ENCODE measurements at places on chromosomes 3 and 15. TPM values are rescaled to one million over a fixed set of nuclear protein-coding genes. Genes with fewer than 3 reads are reported as not detected.

DNA sequence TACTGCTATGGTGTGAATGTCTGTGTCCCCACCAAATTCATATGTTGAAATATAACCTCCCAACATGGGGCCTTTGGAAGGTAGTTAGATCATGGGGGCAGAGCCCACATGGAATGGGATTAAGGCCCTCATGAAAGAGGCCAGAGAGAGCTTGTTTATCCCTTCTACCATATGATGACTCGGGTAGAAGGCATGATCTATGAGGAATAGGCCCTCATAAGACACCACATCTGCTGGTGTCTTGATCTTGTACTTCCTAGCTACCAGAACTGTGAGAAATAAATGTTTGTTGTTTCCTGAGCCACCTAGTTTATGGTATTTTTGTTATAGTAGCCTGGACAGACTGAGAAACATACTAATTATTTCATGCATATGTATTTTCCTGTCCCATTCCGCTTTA lies 51.9 kb downstream of the WWTR1 start:
- DNase-seq, result no peak

DNA sequence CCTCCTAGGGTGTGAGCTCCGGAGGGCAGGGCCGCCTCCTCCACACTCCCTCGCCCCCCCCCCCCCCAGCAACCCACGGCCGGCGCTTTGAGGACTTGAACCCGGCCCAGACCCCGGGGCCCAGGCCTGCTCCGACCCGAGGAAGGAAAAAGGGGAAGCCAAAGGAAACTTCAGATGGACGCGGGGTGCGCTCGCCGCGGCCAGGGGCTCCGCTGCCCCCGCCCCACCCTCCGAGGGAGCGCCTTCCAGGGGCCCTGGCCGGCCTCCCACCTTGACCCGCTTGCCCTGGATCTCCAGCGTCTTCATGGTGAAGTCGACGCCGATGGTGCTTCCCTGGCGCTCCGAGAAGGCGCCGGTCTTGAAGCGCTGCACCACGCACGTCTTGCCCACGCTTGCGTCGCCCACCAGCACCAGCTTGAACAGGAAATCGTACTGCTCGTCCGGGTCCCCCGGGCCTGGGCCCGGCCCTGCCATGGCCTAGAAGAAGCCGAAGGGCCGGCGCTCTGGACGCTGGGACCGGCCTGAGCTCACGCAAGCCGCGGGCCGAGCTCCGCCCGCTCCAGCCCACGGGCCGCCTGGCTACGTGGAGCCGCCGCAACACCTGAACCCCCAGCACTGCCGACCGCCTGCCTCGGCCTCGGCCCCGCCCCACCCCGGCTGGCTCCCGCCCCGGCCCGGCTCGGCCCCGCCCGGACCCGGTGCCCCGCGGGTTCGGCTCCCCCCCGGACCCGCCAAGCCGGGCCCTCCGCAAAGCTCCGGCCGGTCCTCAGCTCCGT lies 400 bp downstream of the RAB43 start:
- DNase-seq, result no peak

Gene GCNT3
- 0.59 TPM for total RNA-seq

GRCh38 chr15:69760890-69761568 lies 308.4 kb downstream of the RPLP1 start:
- DNase-seq, result peak; percentile 80

DNA sequence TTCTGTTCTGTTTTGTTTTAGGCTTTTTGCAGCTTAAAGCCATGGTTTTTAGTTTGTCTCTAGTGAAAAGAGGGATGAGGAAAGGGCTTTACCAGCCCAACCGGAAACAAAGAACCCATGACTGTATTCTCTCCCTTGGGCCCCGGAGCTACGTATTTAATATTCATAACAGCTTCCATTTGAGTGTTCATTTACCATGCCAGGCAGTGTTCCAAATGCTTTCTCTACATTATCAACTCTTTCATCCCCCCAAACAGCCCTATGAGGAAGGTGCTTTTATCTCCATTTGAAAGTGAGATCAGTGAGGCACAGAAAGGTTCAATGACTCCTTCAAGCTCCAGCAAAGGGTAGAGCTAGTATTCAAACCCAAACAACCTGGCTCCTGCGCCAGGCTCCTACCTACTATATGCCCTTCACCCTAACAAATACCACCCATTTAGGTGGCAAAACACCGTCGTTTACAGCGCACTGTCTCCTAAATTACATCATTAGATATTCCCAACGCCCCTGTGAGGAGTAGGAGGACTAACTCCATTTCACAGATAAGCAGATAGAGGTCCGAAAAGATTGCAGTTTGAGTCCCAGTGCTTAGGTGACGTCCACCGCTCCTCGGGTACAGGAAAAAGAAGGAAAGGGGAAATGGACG lies 27.9 kb downstream of the GTPBP8 start:
- DNase-seq, result peak; percentile 50

- DNase-seq, result no peak
These were observed 41.8 kb upstream of the TPM1 start for GRCh38 chr15:63000706-63001105.

Gene PCSK6
- total RNA-seq, result 11.1 TPM

DNA sequence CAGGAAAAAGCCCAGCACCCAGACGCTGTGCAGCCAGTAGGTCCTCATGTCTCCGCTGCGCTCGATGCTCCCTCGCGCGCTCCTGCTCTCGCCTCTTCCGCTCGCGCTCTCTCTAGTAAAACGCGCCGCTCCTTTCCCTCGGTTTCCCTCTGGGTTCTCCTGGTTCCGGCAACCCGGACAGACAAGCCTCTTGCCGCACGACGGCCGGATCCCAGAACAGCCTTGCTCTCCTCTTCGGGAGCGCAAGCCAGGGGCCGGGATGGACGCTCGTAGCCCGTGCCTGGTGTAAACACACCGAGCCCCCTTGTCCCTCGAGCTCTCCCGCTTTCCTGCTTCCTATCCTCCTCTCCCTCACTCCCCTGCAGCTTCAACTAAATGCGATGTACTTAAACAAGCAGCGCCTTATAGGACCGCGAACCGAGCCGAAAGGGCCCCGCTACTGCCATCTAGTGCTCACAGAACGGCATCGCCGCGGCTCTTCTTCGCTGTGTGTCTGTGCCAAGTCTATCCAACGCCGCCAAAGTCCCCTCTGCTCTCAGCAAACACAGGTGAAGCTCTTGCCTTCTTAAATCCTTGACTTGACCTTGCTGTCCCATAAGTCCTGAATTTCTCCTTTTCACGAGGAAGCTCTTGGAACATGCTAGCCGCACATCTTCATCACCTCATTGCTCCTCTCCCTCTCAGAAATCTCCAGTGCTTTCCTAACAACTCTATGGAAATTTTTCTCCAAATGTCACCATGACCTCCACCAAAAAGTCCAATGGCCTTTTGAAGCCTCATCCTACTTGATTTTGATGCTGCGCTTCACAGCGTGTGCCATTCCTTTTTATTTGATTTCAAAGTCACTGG lies 1037.2 kb downstream of the IGSF11 start:
- peak; percentile 76 for DNase-seq

DNA sequence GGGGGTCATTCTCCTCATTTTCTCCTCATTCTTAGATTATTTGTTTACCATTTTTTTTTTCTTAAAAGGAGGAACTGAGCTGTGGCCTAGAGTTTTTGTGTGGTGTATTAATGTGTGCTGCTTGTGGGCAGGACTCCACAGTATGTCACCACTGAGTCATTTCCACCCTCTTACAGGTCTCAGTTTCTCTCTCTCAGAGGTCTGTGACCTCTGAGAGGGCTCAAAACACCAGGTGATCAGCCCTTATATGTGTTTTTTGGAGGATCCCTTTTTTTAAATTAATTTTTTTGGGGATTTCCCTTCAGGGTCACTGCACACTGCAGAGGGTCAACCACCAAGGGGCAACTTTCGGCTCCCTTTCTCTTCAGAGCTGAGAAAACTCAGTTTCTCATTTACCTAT lies 166.4 kb downstream of the SUCNR1 start:
- no peak for DNase-seq

All from SK-MEL-5 (cell line).